NCI-H1092 (cell line): ENCODE measurements at places on chromosomes 11 and 22.

DNA sequence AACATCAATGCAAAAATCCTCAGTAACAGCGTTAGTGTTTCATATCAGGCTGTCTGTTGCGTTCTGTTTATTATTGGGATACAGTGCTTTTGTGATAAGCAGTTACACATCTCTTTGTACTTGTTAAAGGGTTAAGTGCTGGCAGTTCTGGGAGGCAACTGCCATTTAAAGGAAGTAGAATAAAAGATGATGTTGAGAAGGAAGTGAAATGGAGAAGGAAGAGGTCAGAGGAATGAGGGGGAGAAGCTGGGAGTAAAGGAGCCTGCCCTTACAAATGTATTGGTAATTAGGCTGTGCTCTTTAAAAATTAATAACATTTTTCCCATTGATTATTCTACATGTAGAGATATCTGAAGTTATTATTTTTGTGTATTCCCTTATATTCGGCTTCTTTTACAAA lies 674.7 kb downstream of the NTM start:
- DNase-seq: no peak

GRCh38 chr11:10149553-10149952 lies 144.5 kb downstream of the SBF2 start:
- DNase-seq: no peak

DNA sequence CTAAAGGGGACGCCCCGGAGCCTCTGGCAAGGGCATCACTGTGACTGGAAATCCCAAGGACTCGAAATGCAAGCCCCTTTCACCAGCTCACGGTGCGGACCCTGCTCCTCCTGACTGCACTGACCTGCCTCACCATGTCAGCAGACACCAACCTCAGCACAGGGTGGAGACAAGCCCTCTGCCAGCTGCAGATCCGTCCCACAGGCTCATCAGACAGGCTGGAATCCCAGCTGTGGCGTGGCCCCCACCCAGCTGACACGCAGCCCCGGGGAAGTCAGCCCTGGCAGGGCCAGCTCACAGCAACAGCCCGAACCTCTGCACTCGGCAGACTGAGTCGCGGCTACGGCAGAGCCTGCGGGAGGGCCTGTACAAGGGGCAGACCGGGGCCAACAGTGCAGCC lies 36.8 kb downstream of the BRD1 start:
- no peak for DNase-seq

GRCh38 chr11:87398931-87399330 lies 361.2 kb downstream of the TMEM135 start:
- DNase-seq: no peak

GRCh38 chr11:122681735-122682134 lies 26.2 kb downstream of the UBASH3B start:
- no peak for DNase-seq

GRCh38 chr11:129259931-129260348 lies 67.8 kb upstream of the ARHGAP32 start:
- no peak for DNase-seq

DNA sequence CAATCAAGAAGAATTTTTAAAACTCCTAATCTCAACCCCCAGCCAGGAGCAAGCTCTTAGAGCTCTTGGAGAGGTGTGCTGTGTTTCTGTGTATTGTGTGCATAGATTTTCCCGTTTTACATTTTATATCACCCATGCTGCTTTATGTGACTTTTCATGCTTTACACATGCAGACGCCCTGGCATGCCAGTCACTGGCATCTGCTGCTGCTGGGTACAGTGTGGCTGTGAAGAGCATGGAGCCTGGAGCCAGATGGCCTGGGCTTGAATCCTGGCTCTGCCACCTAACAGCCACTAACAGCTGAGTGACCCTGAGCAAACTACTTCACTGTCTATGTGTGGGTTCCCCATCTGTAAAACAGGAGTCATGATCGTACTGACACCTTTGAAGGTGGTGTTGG lies 23.1 kb downstream of the POLR3H start:
- DNase-seq: no peak

- peak; percentile 30 for DNase-seq
Observed at GRCh38 chr22:31229402-31230079, 17.4 kb downstream of the LIMK2 start.

- no peak for DNase-seq
Observed at GRCh38 chr22:17917490-17917983, 106.8 kb downstream of the MICAL3 start.

GRCh38 chr11:117366875-117367274 lies 39.2 kb downstream of the CEP164 start:
- no peak for DNase-seq

DNA sequence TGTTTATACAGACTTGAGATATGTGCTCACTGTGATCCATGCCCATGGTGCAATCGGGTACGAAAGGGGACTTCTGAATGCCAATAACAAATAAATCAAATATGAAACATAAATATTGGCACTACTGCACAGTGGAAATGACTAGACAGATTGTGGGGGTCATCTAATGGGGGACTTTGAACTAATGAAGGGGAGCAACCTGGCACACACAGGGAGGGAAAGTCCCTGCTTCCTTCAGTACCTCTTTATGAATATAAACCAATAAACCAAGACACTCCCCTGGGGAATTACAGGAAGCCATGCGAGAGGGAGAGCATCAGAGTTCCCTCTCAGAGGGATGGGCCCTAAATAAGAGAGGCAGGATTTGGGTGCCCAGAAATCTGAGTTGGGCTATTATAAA lies 21.1 kb downstream of the MIF start:
- no peak for DNase-seq

GRCh38 chr11:36228689-36229088 lies 60.5 kb downstream of the COMMD9 start:
- no peak for DNase-seq

- no peak for DNase-seq
Observed at GRCh38 chr22:33337524-33337923, 279.3 kb upstream of the SYN3 start.

DNA sequence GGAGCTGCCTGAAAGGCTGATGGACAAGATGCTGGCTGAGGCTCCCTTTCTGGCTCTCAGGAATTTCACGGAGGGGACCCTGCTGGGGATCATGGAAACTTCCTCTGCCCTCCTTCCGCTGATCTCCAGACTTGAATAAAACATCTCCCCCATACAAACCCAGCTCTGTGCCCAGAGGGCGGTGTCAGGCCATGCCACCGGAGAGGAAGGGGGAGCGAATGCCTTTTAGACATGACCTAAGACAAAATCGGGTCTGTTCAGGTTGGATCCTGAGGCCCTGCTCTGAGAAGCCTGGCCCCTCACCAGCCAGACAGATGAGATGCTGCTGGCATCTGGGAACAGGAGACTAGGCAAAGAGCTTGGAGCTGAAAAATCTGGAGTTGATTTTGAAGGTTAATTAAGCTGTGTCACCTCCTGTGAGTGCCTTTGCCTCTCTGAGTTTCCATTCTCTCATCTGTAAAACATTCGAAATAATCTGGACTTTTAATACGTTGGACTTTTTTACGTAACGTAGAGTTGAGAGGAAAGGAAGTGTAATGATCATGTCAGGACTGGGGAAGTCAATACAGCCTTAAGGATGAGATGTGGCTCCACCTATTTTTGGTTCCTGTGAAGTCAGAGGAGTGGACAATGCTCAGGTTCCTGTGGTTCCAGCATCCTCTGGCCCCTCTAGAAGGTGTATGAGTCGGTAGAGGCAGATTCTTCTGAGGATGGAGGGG lies 163.6 kb downstream of the ST3GAL4 start:
- DNase-seq: no peak
